Activated T-cell treated with anti-CD3 and anti-CD28 coated beads for 4 hours (primary cell): ENCODE measurements at places on chromosomes 5 and 9.

DNA sequence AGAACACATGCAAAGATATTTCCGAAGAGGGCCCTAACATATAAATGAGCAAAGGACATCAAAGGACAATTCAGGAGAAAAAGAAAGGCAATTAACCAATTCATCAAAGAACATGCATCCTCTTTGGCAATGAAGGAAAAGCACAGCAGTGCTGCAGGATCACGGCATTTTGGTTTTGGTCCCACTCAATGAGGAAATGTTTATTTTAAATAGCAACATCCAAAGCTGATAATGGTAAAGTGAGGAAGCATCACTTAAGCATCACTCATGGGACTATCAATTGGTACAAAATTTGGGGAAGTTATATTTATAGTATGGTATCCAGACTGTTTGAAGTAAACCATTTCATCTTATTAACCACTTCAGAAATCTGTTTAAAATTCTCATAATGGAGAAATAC lies 5.5 kb upstream of the CXCL14 start:
- DNase-seq, result no peak

DNA sequence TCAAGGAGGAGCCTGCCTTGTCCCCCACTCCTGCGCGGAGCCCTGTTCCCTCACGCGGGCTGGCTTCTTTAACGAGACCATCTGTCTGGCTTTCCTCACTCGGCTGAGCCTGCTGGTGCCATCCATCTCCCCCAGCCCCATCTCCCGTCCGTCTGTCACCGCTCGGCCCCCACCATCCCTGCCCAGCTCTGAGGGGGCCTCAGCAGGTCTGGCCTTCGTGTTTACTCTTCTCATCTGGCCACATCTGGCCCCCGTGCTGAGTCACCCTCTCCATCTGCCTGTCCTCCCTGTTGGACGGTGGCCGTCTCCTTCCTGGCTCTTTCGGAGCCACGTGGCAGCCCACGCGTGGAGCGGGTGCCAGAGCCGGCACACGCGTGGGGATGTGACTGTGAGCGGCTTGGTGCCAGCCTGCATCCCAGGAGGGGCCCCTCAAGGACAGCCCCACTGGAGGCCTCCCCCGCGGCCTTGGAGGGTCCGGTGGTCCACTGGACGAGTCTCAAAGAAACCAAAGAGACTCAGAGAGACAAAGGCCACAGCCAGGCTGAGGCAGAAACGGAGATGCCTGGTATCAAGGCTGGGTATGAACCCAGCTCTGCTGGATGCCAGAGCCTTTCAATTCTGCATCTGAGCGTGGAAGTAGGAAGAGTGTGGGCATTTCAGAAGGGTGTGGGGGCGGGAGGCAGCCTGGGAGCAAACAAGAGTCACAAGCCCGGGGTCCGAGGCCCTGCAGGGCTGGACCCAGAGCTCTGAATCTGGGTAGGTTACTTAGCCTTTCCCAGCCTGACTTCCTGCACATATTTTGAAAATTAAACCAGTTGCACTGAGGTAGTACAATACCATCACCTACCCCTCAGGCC lies 76.7 kb upstream of the UNC5A start:
- no peak for DNase-seq

GRCh38 chr5:170818232-170818631 lies 34.7 kb downstream of the GABRP start:
- no peak for DNase-seq

GRCh38 chr9:123365881-123366528 lies 10.0 kb downstream of the CRB2 start:
- DNase-seq, result no peak

- peak; percentile 75 for DNase-seq
Measured at GRCh38 chr5:177113566-177114424, 19.8 kb upstream of the NSD1 start.

DNA sequence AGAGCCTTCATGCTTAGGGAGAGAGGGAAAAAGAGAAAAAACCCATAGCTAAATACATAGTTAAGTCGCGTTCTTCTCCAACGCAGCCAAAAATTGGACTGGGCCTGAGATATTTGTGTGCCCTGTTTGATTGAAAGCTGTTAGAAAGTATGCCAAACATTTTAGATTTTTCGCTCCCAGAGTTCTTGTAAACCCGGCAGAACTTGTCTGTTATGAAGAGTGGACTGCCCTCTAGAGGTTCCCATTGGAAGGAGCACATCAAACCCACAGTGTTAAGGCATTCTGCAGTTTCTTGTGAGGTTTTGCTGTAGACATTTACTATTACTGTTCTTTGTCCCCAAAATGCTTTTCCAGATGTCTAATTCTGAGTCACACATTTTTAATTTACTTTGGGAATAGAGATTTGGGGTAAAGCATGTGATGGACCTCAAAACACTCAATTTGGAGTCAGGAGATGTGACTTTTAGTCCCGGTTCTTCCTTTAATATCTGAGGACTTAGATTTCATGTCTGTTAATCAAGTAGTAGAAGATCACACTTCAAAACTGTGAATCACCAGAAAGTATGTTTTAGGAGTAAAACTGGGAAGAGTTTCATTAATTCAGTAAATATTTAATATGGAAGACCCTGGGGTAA lies 96.6 kb downstream of the PCSK1 start:
- peak; percentile 55 for DNase-seq

DNA sequence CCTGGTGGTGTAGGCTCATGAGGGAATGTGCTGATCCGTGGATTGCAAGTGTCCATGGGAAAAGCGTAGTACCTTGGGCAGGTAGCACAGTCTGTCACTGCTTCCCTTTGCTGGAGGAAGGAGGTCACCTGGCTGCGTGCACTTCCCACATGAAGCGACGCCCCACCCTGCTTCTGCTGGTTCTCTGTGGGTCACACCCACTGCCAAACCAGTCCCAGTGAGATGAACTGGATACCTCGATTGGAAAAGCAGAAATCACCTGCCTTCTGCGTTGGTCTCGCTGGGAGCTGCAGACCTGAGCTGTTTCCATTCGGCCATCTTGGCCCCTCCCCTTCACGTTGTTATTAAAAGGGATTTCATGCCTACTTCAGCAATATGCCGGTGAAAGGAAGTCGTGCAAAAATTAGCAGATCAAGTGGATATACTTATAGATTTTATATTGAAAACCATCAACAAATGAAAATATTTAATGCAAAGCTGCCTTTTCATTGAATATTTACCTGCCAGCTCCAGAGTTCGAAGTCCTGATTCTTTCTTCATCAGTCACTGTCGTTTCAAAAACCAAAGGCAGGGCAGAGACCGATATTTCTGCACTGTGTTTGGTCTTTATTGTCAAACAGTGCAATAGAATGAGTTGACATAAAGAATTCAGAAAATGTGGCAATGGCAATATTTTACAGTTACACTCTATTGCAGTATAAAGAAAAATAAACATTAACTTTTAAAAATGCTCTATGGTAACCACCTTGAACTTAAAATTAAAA lies 123.2 kb downstream of the JAKMIP2 start:
- no peak for DNase-seq

- no peak for DNase-seq
Measured at GRCh38 chr5:78647351-78647818, 1.2 kb downstream of the LHFPL2 start.

- no peak for DNase-seq
Measured at GRCh38 chr9:24479361-24480059, 66.2 kb downstream of the IZUMO3 start.

- no peak for DNase-seq
Measured at GRCh38 chr5:134077926-134078580, 36.4 kb upstream of the TCF7 start.

- DNase-seq, result no peak
Measured at GRCh38 chr9:130378875-130379648, 65.7 kb upstream of the ASS1 start.

DNA sequence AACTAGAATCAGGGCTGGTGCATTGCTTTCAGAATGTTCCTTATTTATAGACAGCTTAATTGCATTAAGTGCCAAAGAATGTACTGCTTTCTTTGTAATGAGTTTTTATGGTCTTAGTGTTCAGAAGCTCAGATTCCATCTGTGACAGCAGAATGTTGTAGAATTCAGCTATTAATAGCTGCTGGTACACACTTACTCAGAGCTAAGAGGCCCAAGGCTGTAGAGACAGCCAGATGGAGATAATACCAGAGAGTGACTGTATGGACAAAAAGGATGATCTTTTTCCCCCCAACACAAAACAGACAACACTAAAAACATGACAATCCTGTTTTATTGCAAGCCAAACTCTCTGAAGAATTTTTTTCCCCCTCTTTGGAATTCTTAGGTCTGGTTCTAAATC lies 50.2 kb downstream of the PPP2R2B start:
- no peak for DNase-seq

GRCh38 chr5:138657360-138657759 lies 82.2 kb upstream of the HSPA9 start:
- DNase-seq, result no peak

DNA sequence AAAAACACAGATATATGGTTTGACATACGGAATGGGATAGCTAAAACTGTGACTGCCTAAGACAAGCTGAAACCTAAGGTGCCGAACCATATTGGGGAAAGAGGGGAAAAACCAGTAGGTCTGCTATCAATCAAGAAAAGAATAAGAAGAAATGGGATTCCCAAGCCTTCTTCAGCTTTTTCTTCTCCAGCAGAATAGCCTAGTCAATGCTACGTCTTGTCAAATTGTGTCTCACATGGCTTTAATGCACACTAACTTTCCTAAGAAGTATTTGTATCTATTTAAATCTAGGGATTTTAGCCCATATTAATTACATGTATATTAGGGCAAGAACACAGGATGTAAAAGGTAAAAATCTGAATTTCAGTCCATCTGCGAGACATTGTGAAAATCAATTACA lies 797 bp upstream of the FBXO38 start:
- DNase-seq, result no peak

- DNase-seq, result no peak
Measured at GRCh38 chr5:3601061-3601710, 5.6 kb downstream of the IRX1 start.

DNA sequence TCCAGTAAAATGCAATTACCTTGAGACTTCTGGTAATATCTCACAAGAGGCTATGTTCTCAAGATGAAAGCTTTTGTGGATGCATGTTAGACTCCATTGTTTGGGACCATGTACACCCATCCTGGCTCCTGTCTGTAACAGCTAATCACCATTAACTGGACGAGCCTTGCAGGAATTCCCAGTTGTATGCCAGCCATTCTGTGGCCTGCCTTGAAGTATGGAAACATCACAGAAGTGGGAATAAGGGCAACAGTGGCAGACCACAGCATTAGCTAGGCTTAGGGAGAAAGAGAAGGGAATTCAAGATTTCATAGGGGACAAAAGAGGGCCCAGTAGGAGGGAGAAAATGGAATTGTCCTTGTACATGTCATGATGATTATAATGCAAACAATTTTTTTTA lies 79.0 kb downstream of the RORB start:
- no peak for DNase-seq

DNA sequence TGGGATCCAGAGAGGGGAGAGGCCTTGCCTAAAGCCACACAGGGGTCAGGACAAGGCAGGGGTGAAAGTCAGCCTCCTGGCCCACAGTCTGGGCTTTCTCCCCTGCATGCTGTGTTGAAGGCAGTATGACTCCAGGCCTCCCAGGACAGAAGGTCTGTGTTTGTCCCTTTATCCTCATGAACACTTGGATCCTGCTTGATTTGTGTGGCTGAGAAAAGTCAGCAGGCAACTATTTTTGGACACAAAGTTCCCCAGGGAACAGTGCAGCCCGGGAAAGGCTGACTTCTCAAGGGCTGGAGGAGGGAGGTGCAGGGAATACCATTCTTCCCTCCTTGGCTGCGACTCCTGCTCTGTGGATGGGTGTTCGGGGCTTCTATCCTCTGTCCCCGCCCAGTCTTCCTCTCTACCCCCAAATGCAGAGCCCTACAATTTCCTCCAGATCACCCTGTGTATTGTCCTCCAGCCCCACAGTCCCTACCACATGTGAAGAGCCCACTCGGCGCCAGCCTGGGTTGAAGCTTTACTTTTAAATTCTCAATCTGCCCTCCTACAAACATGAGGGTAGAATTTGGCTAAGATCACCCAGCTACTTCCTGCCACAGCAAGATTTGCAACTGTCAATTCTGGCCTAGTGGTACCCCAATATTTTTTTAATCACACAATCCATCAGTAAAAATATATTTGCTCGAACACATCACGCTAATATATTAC lies 4.1 kb downstream of the AKNA start:
- no peak for DNase-seq

- no peak for DNase-seq
Measured at GRCh38 chr9:134028575-134029247, 3.4 kb downstream of the BRD3OS start.

GRCh38 chr5:143456952-143457547 lies 53.6 kb upstream of the NR3C1 start:
- no peak for DNase-seq

DNA sequence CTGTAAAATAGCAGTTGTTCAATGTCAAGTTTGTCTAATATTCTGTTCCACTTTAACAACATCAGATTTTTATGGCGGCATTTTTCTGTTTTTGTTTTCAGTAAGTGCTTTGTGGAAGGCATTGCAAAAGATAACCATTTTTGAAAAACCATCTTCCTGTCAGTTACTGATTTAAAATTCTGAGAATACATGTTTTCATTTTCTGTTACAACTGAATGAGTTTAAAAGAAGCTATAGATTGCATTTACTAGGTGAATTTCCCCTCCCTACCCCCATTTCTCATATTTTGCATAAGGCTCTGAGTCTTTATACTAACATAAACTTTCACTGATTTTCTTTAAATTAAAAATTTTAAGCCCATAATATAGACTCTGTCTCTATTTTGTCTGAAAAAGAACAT lies 4.6 kb upstream of the ERAP2 start:
- no peak for DNase-seq

- no peak for DNase-seq
Measured at GRCh38 chr9:69193685-69194032, 19.6 kb downstream of the TJP2 start.

DNA sequence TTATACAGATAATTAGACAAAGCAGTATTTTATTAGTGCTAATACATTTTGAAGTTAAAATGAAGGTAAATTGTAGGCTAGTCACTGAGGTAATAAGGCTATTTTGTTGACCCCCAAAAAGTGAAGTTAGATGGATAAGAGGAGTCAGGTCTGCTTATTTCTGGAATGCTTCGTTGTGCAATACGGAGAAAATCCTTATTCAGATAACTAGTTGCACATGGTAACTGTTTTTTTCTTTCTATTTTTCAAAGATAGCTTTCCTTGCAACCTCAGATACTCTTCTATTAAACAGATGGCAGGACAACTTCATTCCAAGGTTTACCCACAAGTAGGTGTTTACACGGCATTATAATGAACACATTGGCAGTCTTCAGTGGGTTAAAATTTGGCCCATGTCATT lies 101.1 kb downstream of the TMEM174 start:
- DNase-seq, result no peak

- peak; percentile 33 for DNase-seq
Measured at GRCh38 chr5:140346348-140347221, at the start of gene HBEGF. Gene HBEGF, minus strand, starts transcription at chr5:140346603. Its CDS starts 275 bp downstream, at chr5:140346328.

GRCh38 chr9:36676778-36677485 lies 104.2 kb downstream of the MELK start:
- no peak for DNase-seq

DNA sequence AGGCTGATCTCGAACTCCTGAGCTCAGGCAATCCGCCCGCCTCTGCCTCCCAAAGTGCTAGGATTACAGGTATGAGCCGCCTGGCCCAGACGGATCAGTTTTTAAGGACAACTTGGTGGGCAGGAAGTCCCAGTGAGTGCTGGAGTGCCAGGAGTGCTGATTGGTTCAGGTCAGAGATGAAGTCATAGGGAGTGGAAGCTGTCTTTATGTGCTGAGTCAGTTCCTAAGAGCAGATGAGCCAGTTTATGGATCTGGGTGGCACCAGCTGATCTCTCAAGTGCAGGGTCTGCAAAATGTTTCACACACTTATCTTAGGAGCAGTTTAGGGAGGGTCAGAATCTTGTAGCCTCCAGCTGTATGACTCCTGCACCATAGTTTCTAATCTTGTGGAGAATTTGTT lies 292.1 kb upstream of the ELAVL2 start:
- no peak for DNase-seq
